ENCODE measurements at places on chromosomes 6 and 20. TPM values are rescaled to one million over a fixed set of nuclear protein-coding genes. Genes with fewer than 3 reads are reported as not detected.

- no peak for DNase-seq
Measured at GRCh38 chr20:8254911-8255582, 123.0 kb downstream of the PLCB1 start.

DNA sequence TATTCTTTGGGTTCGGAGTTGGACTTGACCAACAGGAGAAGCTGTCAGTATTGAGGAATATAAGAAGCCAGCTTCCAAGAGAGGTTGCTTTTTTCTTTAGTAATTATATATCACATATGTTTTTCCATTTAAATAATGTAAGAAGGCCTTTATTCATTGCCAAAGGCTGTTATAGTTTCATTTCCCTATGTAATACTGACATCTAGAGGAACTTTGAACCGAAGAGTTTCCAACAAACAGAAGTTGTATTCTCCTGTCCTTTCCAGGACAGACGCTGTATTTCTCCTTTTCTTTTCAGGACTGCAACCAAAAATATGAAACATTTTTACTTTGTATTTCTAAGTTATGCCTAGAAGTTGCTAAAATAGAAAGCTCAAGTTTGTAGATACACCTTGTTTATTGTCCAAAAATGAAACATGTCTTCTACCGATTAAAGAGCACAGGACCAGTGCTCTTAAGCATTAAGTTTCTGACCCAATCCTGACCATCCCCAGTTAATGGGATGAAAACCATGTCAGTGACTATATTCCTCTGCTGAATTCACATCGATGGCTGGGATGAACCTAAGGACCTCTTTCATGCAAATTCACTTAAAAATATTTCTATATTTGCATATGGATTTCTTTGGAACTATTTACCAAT is 55.1 kb downstream of the MYLK4 start:
- no peak for DNase-seq

DNA sequence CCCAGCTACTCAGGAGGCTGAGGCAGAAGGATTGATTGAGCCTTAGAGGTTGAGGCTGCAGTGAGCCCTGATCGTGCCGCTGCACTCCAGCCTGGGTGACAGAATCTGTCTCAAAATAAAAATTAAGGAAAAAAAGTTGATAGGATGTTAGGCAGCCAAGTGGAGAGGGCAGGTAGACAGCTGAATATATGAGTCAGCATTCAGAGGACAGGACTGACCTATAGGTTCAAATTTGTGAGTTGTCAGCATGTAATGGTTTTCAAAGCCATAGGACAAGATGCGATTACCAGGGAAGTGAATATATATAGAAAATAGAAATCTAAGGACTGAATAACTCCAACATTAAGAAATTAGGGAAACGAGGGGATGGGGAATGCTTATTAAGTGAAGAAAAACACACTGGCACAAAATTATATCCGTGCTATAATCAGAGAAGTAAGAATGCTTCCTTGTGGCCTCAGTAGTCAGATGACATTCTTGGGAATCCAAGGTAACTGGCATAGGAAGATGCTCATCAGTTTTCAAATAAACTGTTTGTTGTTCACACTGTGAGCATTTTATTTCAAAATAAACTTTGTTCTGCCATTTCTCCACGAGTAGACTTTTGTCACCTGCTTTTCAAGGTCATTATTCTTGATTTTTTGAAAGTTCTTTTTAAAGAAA is 64.0 kb upstream of the VSTM2L start:
- no peak for DNase-seq

DNA sequence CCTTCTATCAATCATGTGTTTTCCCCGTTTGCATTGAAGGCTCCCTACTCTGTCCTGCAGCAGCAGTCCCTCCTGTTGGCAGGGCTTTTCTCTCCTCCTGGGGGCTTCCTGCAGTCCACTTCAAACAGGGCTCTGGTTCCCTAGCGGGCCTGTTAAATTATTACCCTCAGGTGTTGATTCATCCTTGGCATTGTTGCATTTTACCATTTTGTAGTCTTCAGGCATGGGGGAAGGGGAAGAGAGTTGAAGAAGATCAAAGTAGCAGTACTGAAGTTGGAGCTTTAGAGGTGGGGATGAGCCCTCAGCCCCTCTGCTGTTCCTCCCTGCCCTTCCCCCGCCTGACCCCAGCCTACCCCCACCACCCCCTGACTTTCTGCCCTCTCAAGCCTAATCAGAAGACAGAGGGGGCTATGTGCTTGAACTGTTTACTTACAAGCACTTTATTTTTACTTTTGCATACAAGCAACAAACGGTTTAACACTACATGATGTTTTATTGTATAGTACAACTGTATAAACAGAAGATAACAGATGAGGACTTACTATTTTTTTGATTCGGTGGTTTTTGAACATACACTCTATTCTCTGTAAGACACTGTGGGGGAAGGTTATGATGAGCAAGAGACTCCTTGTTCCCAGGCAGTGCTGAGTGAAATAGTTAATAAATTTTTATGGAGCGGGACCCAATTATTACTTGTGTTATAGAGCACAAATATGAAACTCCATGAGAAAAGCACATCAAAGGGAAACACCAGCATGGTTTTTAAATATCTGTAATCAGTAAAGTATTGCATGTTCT is 169.7 kb downstream of the EYA4 start:
- no peak for DNase-seq

- no peak for DNase-seq
Measured at GRCh38 chr20:9359561-9360308, 154.7 kb upstream of the LAMP5 start.

LCA5 gene
- 1.8 TPM for total RNA-seq

All from left ventricle myocardium inferior (tissue), 1 donor.